ENCODE measurements at places on chromosomes 1 and 21.

GRCh38 chr21:26935977-26936376, 30.9 kb downstream of the ADAMTS5 start:
- DNase-seq: no peak

DNA sequence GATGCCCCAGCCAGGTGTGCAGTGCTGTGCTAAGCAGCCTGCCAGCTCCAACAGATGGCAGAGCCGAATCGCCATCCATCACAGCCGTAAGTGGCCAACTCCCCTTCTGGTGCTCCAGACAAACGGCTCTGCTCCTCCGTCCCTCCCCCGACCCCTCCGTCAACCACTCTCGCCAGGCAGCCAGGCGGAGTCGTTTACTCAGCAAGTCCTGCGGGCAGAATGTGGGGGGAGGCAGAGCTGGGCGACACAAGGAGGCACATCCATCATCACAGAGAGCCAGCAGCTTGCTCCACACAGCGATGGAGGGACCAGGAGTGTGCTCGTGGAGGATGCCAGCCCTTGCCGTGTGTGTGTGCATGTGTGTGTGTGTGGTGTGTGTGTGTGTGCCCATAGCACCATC, 206.6 kb upstream of the GRIK3 start:
- no peak for DNase-seq

- peak; percentile 98 for DNase-seq
Measured at GRCh38 chr1:181112071-181112929, 23.8 kb downstream of the IER5 start.

GRCh38 chr1:29218223-29218622, 12.5 kb downstream of the MECR start:
- peak; percentile 69 for DNase-seq

DNA sequence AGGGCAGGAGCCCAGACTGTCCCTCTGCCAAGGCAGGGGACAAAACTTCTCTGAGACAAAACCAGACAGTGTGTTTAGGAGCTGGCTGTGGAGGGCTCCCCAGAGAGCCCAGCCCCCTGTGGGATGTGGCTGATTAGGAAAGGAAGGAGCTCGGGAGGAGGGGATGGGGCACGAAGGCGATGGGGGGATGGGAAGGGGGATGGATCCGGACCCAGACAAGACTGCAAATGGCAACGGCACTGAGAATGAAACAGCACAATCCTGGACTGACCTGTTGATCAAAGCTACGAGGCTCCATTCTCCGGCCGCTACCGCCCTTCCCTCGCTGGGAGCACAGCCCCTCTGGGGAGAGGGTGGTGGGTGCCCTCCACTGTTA, 33.1 kb downstream of the FOXO6 start:
- no peak for DNase-seq

GRCh38 chr1:89149229-89149628, 23.3 kb upstream of the GBP2 start:
- DNase-seq: peak; percentile 64

- peak; percentile 37 for DNase-seq
Measured at GRCh38 chr1:193763266-193763665, 576.9 kb upstream of the B3GALT2 start.

DNA sequence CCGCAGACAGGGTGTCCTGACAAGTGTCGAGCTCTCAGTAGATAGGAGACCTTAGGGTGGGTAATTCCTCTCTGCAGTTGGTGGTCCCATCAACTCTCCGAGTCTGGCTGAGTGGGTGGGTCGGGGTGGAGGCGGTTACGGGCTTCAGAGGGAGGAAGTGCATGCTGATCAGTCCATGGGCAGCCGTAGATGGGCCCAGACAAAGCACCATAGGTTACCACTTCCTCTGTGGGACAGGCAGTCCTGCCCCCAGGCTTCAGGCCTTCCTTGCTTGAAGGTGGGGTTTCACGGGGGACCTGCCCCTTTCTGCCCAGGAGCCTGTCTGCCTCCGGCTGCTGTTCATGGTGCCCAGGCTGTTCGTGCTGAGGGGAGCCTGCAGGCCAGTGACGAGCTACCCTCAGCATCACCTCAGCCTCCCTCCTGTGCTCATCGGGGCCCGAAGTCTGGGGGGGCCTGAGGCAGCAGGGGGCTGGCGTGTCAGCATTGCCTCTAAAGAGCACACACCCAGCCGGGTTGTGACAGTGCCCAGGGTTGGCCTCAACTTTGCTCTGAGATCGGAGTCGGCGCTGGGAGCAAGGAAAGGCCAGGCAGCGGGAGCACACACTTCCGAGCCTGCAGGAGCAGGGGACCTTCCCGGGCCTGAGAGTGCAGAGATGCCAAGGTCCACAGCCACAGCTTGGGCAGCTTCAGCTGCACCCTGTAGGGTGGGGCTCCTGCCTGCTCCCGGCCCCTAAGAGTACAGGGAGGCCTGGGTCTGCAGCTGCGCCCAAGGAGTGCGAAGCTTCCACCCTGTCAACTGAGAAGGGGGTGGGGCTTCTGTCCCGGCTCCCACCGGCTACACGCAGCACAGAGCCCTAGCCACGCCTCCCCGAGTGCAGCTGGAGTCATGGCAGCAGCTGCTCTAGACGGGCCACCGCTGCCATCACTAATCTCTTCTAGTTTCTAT, 225.4 kb upstream of the NRIP1 start:
- no peak for DNase-seq

Data from cardiac muscle cell (in vitro differentiated cells and primary cell).